ENCODE measurements at places on chromosomes 7 and 10.

DNA sequence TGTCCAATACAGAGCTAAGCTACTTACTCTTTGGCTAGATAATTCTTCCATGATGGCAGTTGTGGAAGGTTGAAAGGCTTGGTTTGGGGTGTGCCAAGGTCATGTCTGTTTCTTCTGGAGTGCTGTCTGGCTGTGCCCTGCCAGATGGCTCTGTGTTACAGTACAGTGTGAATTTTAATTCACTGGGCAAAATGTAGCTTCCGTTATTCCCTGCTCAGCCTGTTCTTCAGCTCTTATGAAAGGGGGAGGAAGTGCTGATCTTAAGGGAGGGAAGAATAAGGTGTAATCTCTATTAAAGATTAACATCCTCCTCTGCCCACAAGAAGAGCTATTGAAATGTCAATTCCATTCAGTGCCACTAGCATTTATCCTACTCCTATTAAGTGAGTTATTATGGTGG lies 52.2 kb downstream of the SND1 start:
- no peak for DNase-seq

DNA sequence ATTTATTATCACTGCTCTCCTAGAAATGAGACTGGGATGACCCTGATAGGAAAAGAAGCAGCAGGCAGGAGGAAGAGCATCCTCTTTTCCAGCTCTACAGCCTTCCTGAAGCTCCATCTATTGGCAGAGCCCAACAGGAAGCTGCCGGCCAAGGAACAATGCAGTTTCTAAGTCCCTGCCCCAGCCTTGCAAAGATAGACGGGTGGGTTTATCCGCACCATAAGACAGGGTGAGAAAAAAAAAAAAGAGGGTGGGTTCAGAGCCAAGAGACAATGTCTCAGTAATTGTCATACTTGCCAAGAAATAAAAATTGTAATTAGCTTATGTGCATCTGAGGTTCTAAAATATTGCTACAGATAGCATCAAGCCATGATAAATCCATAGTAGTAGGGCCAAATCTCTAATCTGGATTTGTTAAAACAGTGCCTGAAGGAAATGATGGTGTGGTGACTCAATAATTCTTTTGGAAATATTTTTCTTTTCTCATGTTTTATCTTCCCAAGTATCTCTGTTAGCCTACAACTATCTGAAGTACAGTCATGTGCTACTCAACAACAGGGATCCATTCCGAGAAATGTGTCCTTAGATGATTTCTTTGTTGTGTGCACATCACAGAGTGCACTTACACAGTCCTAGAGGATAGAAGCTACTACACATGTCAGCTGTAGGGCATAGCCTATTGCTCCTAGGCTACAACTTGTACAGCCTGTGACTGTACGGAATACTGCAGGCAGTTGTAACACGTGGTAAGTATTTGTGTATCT lies 242.9 kb upstream of the CXCL12 start:
- DNase-seq = no peak

DNA sequence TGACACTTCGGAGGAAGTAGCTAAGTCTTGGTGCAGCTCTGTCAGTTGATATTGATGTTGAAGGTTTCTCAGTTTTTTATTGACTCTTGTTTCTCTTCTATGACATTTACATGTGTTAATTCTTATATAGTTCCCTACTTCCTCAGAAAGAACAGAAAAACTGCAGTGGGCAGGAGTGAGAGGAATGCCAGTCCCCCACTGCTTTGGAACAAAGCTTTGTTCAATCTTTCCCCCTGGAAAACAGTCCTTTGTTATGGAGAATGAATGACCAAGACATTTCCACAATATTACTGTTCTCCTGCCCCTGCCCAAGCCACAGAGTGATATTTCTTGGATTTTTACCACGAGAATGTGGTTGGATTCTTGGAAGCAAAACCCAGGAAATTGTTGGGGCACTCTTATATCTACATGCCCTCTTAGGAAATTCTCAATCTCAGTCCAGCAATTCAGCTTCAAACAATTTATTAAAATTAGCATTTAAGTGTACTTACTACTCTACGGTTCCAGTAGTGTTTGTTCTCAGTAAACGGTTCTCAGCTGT lies 258.0 kb upstream of the KCND2 start:
- peak; percentile 18 for DNase-seq

- DNase-seq = peak; percentile 78
These were observed 9.9 kb upstream of the NT5C3A start for GRCh38 chr7:33072471-33072870.

DNA sequence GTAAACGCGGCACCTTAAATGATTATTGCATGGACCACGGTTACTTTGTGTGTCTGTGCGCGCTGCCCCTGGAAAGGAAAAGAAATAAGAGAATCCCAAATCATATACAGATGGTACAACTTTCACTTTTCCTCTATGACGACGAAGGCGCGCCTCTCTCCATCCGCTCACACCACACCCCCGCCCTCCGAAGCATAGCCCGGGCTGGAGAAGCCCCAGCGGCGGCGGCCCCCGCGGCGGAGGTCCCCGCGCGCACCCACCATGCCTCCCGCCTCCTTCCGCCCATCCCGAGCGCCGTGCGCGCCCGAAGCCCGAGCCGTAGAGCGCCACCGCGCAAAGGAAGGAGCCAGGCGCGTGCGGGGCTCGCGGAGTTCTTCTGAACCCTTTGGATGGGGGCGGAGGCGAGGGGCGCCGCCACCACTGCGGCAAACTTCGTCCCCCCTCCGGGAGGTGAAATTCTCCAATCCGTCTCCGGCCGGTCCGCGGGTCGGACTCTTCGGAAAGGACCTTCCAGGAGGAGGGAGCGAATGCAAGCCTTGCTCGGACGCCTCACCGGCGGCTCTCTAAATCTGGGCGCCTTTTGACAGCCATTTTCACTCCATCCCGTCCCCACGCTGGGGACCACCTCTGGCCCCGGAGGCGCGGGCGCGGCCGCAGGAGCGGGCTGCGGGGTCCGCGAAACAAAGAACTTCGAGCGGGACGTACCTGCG lies 588 bp downstream of the GLI3 start:
- peak; percentile 51 for DNase-seq

DNA sequence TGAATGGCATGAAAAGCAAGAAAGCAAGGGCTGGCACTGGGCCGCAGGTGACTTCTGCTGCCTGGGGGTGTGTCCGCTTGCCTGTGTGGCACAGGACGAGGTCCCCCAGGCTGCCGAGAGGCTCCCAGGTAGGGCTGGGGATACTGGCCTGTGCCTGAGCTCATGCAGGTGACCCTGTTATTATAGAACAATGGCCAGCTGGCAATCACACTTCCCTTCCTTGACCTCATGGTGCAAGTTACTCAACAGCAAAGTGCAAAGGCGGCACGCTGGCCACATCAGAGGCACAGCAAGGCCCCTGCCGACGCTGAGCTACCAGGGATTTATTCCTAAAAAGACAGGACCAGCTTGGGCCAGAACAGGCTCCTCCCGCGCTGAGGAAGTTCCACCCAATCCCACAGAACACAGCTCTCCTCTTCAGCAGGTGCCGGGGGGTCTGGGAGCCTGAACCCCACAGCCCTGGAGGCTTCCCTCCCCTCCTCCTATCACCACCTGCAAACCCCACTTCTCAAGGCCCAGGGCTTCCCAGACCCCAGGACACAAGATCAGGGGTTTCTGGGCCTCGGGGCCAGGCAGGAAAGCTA lies 1.4 kb upstream of the ADAM8 start:
- no peak for DNase-seq

GRCh38 chr7:114364151-114364550 lies 50.5 kb upstream of the FOXP2 start:
- no peak for DNase-seq

DNA sequence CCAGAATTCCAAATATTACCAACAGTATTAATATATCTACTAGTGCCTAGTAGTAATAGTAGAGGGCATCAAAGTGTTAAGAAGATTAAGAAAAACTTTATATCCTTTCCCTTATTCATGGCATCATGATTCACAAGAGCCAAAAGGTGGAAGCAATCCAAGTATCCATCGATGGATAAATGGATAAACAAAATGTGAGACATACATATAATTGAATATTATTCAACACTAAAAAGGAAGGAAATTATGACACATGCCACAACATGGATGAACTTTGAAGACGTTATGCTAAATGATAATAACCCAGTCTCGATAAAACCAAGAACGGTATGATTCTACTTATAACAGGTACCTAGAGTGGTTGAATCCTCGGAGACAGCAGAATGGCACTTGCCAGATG lies 23.1 kb downstream of the CDCA7L start:
- DNase-seq = no peak

GRCh38 chr10:34341473-34341872 lies 473.6 kb downstream of the PARD3 start:
- no peak for DNase-seq

- DNase-seq = peak; percentile 55
These were observed 189.7 kb downstream of the TMEM26 start for GRCh38 chr10:61263518-61263917.

- no peak for DNase-seq
These were observed 454.4 kb downstream of the GATA3 start for GRCh38 chr10:8508882-8509281.

- peak; percentile 40 for DNase-seq
These were observed 1.1 kb downstream of the AHR start for GRCh38 chr7:17299483-17299991.

GRCh38 chr10:48322017-48322416 lies 15.5 kb downstream of the MAPK8 start:
- DNase-seq = no peak

DNA sequence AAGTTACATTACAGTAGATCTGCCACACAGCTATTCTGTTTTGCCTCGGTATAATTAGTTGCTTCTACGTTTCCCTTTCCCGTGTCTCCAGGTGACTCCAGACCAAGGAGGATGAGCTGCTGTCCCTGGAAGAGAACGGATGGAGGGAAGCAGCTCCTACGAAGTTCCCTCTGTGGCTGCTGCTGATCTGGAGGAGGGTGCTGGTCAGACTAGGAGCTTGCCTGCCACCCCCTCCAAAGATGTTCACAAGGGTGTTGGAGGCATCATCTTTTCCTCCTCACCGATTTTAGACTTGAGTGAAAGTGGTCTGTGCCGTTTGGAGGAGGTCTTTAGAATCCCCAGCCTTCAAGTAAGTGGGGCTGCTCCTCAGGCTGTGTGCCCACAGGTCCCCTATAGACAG lies 1.4 kb downstream of the LRRC27 start:
- no peak for DNase-seq

DNA sequence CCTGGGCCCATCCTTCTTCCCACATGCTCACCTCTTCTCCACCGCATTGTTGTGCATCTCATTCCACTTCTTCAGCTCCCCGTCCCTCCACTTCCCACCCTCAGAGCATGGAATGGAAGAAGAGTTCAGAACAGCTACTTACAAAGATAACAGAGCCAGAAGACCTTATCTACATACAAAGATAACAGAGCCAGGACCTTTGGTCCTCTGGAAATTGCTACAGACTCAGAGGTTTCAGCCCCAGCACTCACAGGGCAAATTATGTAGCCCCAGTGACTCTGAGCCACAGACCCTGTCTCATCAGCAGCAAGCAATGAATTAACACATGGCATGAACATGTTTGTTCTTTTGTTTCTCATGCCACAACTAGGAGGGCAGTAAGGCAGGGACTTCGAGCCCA lies 28.7 kb upstream of the SLC29A3 start:
- no peak for DNase-seq

GRCh38 chr10:97572214-97572989 lies at the start of gene ANKRD2:
ANKRD2 (plus strand) TSS chr10:97572779; CDS start chr10:97572789, 10 bp downstream.
- DNase-seq = peak; percentile 58

- no peak for DNase-seq
These were observed 41.4 kb downstream of the BRAF start for GRCh38 chr7:140883378-140883777.

GRCh38 chr7:36129048-36129534 lies 24.0 kb upstream of the EEPD1 start:
- DNase-seq = no peak

DNA sequence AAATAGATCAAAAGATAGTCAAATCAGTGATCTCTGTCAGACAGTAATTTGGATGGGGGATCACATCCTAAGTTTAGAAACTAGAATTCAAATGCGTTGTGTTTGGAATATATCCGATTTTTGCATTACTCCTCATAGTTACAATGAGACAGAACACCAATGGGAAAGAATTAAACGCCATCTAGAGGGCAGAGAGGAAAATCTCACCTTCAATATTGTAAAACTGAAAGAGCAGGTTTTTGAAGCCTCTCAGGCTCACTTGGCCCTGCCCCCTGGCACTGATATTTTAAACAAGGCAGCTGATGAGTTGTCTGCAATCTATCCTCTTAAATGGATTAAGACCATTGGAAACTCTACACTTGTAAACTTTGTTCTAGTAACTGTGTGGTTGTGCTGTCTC lies 17.7 kb downstream of the FRG2B start:
- DNase-seq = no peak

DNA sequence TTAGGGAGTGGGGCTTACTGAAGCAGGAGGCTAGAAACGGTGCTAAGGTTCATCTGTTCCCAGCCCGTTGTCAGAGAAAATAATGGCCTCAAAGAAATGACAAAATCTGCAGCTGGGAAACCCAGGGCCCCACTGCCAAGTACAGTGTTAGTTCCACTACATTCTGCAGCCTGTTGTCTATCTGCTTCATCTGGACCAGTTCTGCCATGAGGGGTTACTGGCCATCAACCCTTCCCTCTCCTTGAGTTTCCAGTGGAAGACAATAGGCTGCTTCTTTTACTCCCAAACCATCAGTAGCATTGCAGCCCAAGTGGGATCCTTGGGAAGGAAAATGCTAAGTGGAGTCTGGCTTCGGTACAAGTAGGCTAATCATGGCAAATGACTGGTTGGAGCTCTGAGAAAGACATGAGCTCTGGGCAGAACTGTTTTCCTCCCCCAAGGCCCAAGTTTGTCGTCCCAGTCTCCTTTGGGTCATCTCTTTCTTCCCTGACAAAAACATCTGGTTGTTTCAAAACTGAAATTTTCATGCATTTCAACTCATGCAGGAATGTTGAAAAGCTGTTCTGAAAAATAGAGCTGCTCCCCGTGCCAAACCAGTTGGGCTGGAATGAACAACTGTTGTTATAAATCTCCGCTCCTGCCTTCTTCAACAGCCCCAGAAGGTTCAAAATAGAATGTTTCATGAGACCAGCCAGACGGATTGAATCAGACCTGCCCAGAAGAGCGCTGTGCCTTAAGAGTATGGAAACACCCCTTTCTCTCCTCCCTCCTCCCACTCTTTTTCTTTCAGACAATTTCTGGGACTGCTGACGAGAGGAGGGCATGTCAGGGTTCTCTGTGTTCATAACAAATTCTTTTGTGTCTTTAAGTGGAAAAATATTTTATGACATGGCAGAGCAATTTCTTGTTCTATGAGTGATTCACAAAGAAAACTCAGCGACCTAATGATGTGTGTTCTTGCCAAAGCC lies 116.6 kb downstream of the RAB18 start:
- DNase-seq = no peak

- DNase-seq = no peak
These were observed 483.2 kb downstream of the ADRA2A start for GRCh38 chr10:111560027-111560426.
